ENCODE measurements at places on chromosomes 11 and 22.

DNA sequence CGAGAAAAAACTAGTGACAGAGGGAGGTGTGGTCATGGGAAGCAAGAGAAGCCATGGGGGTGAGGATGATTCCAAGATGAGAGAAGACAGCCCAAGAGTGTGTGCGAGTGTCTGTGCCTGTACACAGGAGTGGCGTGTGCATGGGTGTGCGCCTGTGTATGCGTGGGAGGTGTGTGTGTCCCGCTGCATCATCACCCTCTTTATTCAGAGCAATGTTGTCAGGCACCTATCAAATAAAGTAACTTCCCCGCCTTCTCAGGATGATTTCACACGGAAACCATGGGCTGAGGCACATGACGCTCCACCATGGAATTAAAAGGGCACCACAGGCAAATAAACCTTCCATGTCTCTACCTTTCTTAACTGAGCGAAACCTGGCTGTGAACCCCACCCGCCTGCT lies 24.6 kb downstream of the MS4A10 start:
- DNase-seq: peak; percentile 11

GRCh38 chr11:75261902-75262361 lies 21.4 kb downstream of the TPBGL start:
- DNase-seq: no peak

DNA sequence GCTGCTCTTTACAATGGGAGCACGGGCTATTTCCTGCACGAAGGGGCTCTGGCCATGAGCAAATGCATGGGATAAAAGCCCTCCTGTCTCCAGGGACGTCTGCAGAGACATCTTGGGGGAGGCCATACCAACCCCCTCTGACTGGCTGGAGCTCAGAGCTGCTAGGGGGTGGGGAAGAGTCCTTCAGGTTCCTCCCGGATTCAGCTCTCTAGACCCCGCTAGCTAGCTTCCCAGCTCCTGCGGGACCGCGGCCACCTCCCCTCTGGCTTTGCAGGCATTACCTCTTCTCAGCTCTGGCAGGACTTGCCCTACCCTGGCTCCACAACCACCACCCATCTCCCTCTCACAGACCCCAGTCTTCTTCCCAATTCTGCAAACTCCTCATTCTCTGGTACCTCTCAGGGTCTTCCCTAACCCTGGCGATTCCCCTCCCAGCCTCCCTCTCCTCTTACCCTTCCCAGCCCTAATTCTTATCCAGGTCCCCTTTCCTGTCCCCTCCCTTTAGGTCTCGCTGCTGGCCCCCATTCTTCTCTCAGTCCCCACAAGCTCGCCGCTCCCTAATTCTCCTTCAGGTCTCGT lies 802 bp downstream of the SYT13 start:
- DNase-seq: no peak

- no peak for DNase-seq
Observed at GRCh38 chr11:12581416-12581815, 92.8 kb upstream of the TEAD1 start.

DNA sequence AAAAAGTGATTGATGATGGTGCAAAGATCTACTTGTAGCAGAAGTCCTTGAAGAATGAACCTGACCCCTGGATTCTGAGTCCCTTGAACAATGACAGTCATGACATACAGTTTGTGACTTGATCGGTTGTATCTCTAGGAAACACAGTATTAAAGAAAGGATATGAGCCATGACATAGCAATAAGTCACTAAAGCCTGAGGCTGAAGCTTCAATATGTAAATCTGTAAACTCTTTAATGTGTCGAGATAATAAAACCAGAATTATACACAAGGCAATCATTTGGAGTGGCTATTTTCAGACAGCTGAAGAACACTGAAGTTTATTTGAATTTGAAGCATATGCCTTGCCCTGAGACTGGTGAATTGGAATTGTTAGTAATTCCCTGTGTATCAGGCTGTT lies 911.5 kb upstream of the RAG2 start:
- peak; percentile 52 for DNase-seq

DNA sequence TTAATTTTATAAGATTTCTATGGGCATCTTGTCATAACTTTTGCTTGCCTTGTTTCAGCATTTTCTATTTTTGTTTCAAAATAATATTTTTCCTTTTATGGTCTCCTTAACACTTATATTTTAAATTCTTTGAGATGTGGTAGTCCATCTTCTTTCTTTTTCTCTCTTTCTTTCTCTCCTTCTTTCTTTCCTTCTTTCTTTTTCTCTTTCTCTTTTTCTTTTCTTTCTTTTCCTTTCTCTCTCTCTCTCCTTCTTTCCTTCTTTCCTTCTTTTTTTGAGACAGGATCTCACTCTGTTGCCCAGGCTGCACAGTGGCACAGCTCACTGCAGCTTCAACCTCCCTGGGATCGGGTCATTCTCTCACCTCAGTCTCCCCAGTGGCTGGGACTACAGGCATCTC lies 36.1 kb upstream of the OR10G7 start:
- DNase-seq: no peak

- no peak for DNase-seq
Observed at GRCh38 chr11:32421992-32422391, 13.3 kb downstream of the WT1 start.

GRCh38 chr11:73167363-73167954 lies 25.3 kb upstream of the FCHSD2 start:
- DNase-seq: no peak

DNA sequence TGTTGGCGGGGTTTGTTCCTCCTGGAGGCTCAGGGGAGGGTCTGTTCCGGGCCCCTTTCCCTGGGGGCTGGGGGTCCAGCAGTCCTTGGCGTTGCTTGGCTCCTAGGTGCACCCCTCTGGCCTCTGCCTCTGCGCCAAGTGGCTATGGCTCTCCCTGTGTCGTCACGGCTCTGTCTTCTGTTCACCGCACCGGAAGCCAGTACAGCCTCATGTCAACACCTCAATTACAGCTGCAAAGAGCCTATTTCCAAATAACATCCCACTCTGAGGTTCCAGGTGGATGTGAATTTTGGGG lies 64.8 kb downstream of the CELSR1 start:
- DNase-seq: no peak

DNA sequence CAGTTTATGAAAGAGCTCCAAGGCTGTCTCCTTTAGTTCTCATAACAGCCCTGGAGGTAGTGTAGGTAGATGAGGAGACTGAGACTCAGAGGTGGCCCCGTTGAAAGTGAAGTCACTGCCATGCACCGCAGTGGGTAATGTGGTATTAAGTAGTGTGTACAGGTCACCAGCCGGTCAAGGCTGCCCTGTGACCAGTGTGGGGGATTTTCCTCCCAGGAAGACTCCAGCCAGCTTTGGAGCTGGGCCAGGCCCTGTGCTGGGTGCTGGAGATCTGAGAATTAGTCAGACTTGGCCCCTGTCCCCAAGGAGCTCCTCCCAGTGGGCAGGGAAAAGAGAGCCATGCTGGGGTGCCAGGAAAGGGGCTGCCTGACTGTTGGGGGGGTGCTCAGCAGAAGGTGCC lies 5.3 kb downstream of the OMP start:
- DNase-seq: peak; percentile 34

- no peak for DNase-seq
Observed at GRCh38 chr11:101770648-101771047, 144.2 kb upstream of the CEP126 start.

DNA sequence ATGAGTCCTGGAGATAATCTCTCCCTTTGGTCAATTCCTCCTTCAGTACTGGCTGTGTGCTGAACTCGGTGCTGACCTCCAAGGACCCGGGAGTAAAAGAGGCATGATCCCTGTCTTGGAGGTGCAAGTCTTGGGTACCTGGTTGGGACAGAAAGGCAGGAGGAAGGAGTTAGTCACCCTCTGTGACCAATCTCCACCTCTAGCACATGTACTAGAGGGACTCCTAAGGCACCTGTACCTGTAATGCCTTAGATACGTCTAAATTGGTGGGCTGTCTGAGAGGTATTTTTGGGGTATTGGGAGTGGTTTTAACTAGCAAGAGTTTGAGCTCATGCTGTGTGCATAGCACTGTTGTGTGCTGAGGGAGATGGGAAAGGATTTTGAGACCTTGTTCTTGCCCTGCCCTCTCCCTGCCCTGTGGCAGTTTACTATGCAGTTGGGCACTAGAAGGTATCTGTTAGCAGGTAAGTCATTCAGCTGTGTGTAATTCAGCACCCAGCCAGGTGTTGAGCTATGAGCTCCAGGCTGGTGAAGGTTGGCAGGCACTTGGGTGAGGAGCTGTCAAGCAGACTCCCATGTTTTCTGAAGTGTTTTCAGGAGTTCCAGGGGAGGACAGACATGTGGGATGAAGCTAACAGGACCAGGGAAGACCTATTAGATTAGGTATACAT lies 2.5 kb downstream of the PANX1 start:
- peak; percentile 77 for DNase-seq

DNA sequence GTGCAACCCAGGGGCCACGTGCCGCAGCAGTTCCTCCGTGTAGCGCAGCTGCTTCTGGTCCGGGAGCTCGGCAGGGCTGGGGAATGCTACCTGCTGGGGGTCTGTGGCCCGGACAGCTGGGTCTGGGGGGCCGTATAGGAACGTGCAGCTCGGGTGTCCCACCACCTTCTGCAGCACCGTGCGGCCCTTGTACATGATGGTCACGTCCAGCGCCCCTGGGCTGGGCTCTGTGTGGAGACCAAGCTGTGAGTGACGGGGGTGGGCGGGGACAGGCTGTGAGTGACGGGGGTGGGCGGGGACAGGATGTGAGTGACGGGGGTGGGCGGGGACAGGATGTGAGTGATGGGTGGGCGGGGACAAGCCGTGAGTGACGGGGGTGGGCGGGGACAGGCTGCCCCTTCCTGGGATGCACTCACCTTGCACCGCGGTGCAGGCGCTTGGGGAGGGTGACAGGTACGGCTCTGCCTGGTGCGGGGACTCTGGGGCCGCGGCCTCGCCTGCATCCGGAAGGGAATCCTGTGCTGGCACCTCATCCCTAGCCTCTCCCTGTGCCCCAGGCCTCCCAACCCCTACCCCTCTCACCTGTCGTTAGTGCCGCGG lies 2.3 kb downstream of the IRF7 start:
- peak; percentile 86 for DNase-seq
